CD14-positive monocyte (primary cell): ENCODE measurements at places on chromosomes 11 and 22. TPM values are rescaled to one million over a fixed set of nuclear protein-coding genes. Genes with fewer than 3 reads are reported as not detected.
A peak's percentile ranks its signal among the peaks of the same experiment; 100 is the strongest.

DNA sequence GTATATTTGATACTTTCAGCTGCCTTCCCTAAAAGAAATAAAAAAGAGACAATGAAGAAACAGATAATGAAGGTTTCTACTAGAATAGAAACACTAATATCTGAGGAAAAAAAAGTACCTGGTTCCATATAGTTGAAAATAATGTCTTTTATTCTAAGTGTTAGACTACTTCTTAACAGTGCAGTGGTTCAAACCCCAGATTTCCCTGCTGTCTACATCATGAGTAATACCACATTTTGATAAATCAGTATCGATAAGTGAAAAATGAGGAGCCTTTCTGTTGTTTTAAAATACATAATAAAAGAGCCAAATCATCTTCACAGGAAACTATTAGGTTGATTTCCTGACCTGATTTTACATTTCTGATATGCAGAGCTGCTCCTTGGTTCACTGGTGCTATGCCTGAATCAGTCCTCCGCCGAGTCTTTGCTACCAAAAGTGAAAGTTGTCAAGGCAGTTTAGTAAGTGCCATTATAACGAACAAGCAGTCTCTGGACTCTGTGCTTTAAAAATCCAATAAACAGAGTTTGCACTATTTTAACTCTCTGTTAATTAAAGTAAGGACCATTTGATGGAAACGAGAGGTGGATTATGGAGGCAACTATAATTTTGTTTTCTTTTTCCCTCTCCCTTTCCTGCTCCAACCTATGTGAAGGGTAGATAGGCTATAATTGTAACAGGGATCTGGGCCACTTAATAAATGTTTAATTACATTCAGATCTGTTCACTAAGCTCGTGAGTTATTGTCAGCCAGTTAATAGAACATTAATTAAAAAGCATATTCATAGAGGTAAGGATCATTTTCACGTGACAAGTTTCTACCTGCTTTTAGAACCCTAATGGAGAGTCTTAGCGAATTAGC lies 724.5 kb upstream of the RAG2 start:
- no peak overlapping the region for H3K27ac ChIP-seq
- no peak for DNase-seq
- no peaks in the 10 kb centered on the region for H3K36me3 ChIP-seq
- no peaks in the 10 kb centered on the region for H3K4me1 ChIP-seq
- no peaks in the 10 kb centered on the region for H3K27me3 ChIP-seq

DNA sequence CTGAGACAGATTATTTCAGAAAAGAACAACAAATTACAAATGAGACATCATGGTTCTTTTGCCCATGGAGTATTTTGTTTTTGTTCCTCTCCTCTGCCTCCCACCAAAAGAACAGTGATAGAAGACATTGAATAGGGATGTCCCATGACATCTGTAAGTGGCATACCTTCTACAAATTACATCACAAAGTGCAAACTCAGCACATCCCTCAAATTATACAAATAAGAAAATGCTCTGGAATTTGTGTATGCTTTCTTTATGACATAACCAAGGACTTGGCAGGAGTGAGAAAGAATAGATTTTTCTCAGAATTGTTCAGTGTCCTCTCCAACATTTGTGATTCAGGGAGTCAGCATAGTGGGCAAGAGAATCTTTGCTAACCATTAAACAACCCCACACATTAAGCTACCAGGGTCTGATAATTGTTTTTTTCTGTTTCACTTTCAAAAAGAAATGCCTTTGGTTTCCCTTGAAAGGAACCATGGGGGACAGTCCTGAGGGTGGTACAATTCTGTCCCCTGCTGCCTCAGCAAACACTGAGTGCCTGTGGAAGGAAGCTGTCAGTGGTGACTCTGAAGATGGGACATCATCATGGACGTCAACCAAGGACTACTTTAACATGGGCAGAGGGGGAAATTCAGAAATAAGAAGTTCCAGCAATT lies 430.3 kb downstream of the AASDHPPT start:
- H3K27ac ChIP-seq: no peak overlapping the region
- no peaks in the 10 kb centered on the region for H3K36me3 ChIP-seq
- no peak for DNase-seq
- no peaks in the 10 kb centered on the region for H3K4me1 ChIP-seq

Gene KCNQ1OT1
- polyA plus RNA-seq: 0.03 TPM

Gene VSIG10L2
- polyA plus RNA-seq: not detected

Gene MYBPC3
- polyA plus RNA-seq: 0.03 TPM

DNA sequence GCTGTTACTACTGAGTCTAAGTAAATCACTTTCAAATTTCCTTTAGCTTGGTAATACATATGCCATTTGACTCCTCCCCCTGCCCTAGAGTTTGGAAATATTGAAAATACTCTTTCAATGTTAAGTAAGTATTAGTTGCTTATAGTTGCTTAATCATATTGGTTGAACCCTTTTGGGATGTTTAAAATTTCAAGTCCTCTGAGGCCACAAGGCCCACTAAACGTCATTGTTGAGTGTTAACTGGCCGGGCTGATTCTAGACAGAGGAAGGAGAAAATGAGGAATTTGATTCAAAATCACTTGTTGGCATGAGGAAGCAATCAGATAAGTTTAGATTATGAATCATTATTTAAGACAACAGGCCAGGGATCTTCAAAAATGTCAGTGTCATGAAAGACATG lies 8.5 kb downstream of the NAV2 start:
- peaks cover 2% of the 10 kb centered on the region for H3K27me3 ChIP-seq
- H3K36me3 ChIP-seq: no peaks in the 10 kb centered on the region
- H3K27ac ChIP-seq: no peak overlapping the region
- H3K4me1 ChIP-seq: no peaks in the 10 kb centered on the region
- no peak for DNase-seq

Gene OR51B2
- polyA plus RNA-seq: not detected in 2 replicates

GRCh38 chr22:27405672-27406388 lies 395.7 kb downstream of the MN1 start:
- H3K36me3 ChIP-seq: no peaks in the 10 kb centered on the region
- no peak overlapping the region for H3K4me3 ChIP-seq
- H3K27me3 ChIP-seq: no peaks in the 10 kb centered on the region
- H3K27ac ChIP-seq: no peak overlapping the region
- no peaks in the 10 kb centered on the region for H3K4me1 ChIP-seq

DNA sequence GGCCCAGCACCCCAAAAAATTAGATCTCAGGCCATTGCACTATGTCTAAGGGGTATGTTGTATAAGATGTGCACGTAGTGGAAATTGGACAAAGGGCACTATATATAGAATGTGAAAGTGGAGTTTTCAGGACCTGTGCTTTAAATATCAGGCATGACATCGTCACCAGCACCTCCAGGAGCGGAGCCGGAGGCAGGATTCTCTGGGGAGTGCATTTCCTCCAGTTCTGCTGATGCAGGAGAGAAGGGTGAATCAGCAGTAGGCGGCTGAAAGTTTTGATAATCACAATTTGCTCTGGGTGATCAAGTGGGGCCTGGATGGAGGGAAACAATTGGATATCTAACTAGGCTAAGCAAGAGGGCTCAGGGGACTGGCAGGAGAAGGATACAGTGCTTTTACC lies 69.1 kb upstream of the NTM start:
- DNase-seq: no peak
- no peaks in the 10 kb centered on the region for H3K4me1 ChIP-seq
- no peaks in the 10 kb centered on the region for H3K27me3 ChIP-seq
- H3K4me3 ChIP-seq: no peak overlapping the region
- no peaks in the 10 kb centered on the region for H3K36me3 ChIP-seq

GRCh38 chr11:8256271-8257002 lies 7.2 kb downstream of the LMO1 start:
- DNase-seq: no peak
- H3K4me3 ChIP-seq: no peak overlapping the region
- no peaks in the 10 kb centered on the region for H3K4me1 ChIP-seq
- H3K27me3 ChIP-seq: peaks cover 21% of the 10 kb centered on the region

Gene GUCY1A2
- not detected for polyA plus RNA-seq

Gene OR5D16
- polyA plus RNA-seq: not detected

Gene CHRM1
- not detected for polyA plus RNA-seq

DNA sequence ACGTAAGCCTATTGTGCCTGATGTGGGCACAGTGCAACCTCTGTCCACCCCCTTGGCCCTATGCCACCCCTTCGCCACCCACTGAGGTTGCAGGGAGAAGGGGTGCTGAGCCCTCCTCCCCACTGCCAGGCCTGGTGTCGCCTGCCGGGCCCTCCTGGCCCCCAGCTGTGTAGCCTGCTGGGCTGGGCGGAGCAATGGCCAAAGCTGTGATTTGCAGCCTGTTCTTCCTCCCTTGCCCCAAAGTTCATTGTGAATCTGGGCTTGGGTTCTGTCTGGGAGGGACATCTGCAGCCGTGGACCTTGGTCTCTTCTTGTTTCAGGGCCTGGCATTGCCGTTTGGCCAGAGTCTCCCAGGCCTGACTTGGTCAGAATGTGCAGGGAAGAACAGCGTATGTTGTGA lies 121.9 kb downstream of the PKNOX2 start:
- H3K27me3 ChIP-seq: no peaks in the 10 kb centered on the region
- H3K4me3 ChIP-seq: no peak overlapping the region

- H3K27ac ChIP-seq: no peak overlapping the region
- no peak overlapping the region for H3K4me3 ChIP-seq
- H3K27me3 ChIP-seq: no peaks in the 10 kb centered on the region
These were observed 22.2 kb upstream of the UBASH3B start for GRCh38 chr11:122633219-122633829.

DNA sequence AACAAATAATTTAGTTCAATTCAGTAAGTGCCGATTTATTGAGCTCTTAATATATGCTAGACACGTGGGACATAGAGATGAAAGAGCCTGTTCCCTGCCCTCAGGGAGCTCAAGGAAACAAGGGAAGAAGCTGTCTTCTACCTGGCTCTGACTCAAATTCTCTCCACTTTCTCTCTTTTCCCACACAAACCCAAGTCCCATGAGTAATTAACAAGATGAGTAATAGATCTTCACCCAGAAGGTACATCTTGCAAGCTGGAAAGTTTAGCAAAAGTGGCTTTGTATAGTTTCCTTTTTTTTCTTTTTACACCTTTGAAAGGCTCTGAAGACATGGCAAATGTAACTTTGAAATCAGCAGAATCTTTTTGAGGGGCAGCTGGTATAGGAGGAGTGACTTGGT lies 48.2 kb upstream of the CHST1 start:
- DNase-seq: no peak
- no peak overlapping the region for H3K4me3 ChIP-seq
- no peaks in the 10 kb centered on the region for H3K4me1 ChIP-seq
- no peaks in the 10 kb centered on the region for H3K36me3 ChIP-seq
- peaks cover 23% of the 10 kb centered on the region for H3K27me3 ChIP-seq

DNA sequence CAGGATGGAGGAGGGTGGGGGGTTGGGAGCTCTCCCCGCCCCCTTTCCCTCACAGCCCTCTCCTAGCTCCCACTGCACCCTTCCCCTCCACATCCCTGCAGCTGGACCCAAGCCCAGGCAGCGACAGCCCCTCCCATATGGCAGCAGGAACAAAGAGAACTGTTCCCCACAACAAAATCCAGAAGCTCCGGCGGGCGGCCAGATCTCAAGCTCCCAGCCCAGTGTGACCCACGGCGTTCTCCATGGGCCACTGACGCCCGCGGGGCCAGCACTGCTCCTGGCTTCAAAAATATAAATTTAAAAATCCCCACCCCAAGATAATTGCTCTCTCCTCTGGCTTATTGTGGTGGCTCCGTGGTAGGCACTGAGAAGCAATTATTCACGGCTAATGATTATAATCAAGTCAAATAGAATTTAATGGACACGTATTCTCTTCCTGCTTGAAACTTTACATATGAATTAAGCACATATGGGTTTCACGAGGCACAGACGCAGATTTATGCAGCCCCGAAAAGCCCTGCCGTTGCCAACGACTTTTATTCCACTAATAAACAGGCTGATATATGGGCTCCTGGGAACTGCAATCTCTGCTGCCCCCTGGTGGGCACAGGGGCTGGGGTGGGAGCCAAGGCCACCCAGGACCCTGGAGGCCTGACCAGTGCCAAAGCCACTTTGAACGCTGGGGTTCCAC lies 17.5 kb downstream of the MACROD1 start:
- no peak overlapping the region for H3K27ac ChIP-seq
- no peaks in the 10 kb centered on the region for H3K27me3 ChIP-seq
- H3K4me1 ChIP-seq: no peaks in the 10 kb centered on the region
- no peaks in the 10 kb centered on the region for H3K36me3 ChIP-seq

DNA sequence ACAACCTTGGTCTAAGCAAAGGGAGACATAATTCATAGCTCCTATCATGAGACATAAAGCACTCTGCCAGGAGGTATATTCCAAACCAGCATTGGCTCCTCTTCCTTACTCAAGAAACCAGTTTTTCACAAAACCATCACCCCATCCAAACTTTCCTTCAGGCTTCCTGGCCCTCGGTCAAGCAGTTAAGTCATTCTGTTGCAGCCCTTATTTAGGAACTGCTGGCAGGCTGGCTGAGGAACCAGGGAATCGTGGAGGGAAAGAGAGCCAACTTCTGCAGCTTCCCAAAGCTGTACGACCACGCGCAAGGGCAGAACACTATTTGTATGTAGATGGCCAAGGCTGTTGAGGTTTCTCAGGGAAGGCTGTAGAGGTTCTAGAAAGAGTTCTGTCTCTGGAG lies 680 bp downstream of the IFT46 start:
- peaks cover 4% of the 10 kb centered on the region for H3K4me1 ChIP-seq
- no peak overlapping the region for H3K27ac ChIP-seq
- no peak overlapping the region for H3K4me3 ChIP-seq

- H3K4me3 ChIP-seq: no peak overlapping the region
- peaks cover 54% of the 10 kb centered on the region for H3K4me1 ChIP-seq
- no peaks in the 10 kb centered on the region for H3K27me3 ChIP-seq
- DNase-seq: no peak
- peak overlapping the region; percentile 79 for H3K27ac ChIP-seq
- H3K36me3 ChIP-seq: peaks cover 51% of the 10 kb centered on the region
These were observed 21.2 kb downstream of the ARRB1 start for GRCh38 chr11:75330291-75330690.
